ENCODE measurements at places on chromosomes 3 and 15. TPM values are rescaled to one million over a fixed set of nuclear protein-coding genes. Genes with fewer than 3 reads are reported as not detected.

SLC28A1 gene
- total RNA-seq: not detected

GALNT15 gene
- total RNA-seq: not detected

MST1R gene
- total RNA-seq: 1.9 TPM

ATP13A4 gene
- not detected for total RNA-seq

CSPG4 gene
- total RNA-seq: 132 TPM

PODXL2 gene
- total RNA-seq: 29.6 TPM

MOBP gene
- total RNA-seq: not detected

GPR176 gene
- 60.0 TPM for total RNA-seq

NR1D2 gene
- total RNA-seq: 35.2 TPM

DNA sequence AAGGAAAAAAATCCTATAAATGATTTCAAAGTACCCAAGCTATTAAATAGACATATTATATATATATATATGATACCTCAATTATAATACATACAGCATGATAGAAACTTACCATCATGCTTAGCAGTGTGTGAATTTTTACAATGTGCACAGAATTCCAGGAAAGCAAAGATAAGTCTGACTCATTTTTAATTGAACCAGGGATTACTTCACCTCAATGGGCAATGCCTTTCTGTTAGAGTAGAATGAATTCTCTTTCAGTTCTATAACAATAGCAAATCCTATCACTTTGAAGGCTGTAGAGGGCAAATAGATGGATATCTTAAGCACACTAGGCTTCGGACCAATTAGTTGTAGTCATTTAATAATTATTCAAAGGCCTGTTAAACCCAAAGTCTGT lies 54.8 kb upstream of the P3H2 start:
- DNase-seq: no peak

GRCh38 chr15:36645106-36645505 lies 65.7 kb downstream of the CDIN1 start:
- no peak for DNase-seq

- peak; percentile 91 for DNase-seq
These were observed 208.7 kb upstream of the CDIN1 start for GRCh38 chr15:36370731-36371112.

DNA sequence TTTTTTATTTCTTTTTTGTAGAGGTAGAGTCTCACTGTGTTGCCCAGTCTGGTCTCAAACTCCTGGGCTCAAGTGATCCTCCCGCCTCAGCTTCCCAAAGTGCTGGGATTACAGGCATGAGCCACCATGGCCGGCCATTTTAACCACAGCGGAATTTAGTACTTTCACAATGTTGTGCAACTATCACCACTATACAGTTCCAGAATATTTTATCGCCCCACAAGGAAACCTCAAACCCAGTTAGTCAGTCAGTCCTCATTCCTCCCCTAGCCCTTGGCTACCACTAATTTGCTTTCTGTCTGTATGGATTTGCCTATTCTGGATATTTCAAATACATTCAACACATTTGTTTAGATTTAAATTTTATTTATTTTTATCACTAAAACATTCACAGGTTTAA lies 15.5 kb upstream of the HOMER2 start:
- peak; percentile 27 for DNase-seq

GRCh38 chr3:193848547-193848946 lies 255.5 kb downstream of the OPA1 start:
- DNase-seq: no peak

- DNase-seq: no peak
These were observed 16.2 kb downstream of the CEP152 start for GRCh38 chr15:48794697-48795134.

GRCh38 chr3:156668073-156668763 lies 6.2 kb upstream of the TIPARP start:
- DNase-seq: no peak

DNA sequence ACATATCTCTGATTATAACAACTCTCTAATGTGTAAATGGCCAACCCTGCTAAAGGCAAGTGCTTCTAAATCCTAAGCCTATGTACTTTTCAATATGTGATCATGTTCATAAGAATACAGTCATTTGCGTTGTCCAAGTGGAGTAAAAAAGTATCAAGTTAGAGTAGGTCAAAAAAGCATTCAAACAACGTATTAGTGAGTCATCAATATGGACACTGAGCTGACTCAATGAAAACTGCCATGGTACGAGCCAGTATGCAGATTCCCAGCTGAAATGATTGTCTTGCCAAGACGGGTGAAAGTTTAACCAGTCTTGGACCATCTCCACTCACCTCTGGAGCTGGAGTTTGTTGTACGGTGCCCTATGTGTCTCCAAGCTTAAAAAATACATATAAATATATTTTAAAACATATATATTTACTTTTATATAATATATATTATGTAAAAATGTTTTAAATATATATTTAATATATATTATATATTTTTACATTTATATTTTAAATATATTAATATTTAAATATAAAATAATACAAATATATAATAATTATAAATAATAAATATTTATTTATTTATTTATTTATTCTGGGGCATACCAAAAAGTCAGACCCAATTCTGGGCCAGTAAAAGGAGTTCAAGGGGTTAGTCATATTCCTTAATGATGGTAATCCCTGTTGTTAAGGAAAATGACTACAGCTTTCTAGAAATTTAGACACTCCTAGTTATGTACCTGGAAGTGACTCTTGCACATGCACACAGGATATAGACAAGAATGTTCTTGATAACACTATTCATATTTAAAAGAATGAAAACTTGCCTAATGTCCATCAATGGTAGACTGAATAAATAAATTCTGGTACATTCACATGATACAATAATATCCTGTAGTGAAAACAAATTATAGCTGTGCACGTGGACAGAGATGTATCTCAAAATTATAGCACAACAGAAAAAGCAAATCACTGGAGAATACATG lies 27.2 kb downstream of the PLSCR4 start:
- no peak for DNase-seq

- peak; percentile 55 for DNase-seq
These were observed 10.1 kb downstream of the SLC51B start for GRCh38 chr15:65055201-65055870.

GRCh38 chr3:38115645-38116427 lies 21.1 kb downstream of the ACAA1 start:
- no peak for DNase-seq

GRCh38 chr15:62297522-62297921 lies 132.4 kb upstream of the C2CD4B start:
- no peak for DNase-seq

DNA sequence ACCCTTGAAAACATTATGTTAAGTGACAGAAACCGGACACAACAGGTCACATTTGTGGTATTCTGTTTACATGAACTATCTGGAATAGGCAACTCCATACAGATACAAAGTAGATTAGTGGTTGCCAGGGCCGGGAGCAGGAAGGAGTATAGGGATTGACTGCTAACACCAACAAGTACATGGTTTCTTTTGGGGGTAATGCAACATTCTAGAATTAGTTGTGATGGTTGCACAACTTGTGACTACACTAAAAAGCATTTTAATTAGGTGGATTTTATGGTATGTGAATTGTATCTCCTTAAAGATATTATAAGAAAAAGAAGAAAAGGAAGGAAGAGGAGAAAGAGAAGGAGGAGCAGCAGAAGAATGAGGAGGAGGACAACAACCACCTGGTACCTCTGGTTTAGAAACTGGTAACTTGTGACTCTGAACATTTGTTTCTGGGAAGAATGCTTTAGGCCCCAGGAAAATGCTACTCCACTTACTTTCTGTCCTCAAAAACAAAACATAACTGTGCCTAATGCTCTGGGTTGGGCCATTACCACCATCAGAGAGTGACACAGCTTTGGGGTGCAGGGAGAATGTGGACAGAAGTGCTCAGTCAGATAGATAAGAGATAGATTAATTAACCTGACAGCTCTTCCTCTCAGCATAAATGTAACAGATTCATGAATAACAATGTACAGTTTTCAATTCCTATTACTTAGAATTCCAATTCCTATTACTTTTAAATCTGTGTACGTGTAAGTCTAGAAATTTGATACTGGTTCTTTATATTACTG lies 20.3 kb downstream of the SETMAR start:
- DNase-seq: no peak

- DNase-seq: peak; percentile 84
These were observed 26.6 kb downstream of the DIPK2A start for GRCh38 chr3:143998266-143998665.

DNA sequence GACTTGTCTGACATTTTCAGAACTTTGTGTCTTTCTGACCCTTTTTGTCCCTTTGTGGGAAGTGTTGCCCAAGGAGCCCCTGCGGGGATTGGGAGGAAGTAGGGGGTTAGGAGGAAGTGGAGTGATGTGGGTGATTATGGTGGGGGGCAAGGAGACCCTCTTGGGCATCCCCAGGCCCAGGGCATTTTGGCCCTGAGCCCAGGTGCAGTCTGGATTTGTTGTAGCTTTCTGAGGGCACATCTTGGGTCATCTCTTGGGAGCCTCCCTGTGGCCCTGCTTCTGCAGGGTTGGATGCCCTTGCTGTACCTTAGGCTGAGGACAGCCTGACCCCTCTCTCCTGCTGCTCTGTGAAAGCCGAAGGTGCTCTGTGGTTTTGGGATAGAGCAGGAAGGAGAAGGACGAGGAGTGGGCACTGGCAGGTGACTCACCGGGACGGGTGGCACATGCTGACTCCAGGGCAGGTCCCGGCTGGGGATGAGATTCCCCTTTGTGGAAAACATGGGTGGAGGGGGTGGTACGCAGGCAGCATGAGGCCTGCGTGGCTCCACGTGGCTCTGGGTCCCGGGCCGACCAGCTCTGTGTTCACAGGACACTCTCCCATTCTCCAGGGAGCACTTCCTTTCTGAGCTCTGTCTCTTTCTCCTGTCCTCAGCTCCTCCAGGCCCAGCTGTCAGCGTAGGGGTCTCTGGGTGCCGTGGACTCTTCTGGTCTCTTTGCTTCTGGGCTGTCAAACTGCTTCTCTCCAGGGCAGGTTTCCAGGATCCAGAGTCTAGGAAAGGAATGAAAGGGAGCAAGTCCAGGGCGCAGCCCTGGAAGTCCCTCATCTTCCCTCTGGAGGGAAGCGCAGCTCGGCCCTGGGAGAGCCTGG lies 11.8 kb downstream of the CD276 start:
- peak; percentile 33 for DNase-seq

DNA sequence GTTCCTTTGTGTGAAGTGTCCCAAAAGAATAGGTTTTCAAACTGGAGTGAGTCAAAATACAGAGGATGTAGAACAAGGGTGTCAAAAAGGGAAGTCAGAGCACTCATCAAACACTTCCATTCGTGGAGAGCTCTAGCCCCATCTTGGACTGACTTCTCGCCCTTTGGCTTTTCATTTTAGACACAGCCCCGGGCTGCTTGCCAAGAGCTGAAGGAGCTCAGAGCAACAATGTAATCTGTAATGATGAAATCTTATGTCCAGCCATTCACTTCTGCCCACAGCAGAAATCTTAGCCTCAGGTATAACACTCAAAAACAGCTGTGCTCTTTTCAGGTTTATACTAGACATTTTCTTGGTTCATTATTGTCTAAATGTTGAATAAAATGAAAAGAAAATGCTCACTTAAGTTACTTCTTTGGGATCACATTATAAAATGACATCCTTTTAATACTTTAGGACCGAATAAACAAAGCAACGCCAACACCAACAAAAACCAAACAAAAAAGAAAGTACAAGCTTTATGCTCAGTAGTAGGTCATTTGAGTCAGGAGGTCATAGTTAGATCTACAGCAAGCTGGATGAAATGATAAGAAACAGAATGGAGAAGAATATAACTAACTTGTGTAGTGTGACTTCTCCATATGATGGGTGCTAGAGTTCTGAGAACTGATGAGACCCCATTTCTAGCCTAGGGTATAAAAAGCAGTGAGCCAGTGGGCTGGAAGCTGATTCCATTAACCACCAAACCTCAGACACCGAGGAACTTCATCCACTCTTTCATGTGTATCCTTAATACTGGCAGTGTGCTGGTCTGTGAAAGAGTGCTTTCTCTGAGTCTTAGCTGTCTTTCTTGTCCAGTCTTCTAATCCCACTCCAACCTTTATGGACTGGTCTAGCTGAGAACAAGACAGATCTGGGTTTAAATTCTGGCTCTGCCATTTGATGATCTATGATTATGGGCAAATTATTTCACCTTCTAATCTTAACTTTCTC lies 131.8 kb upstream of the SLC7A14 start:
- DNase-seq: no peak

GRCh38 chr15:86876387-86876944 lies 796.8 kb downstream of the AGBL1 start:
- DNase-seq: no peak

GRCh38 chr3:106826791-106827311 lies 550.4 kb upstream of the CCDC54 start:
- DNase-seq: peak; percentile 63

DNA sequence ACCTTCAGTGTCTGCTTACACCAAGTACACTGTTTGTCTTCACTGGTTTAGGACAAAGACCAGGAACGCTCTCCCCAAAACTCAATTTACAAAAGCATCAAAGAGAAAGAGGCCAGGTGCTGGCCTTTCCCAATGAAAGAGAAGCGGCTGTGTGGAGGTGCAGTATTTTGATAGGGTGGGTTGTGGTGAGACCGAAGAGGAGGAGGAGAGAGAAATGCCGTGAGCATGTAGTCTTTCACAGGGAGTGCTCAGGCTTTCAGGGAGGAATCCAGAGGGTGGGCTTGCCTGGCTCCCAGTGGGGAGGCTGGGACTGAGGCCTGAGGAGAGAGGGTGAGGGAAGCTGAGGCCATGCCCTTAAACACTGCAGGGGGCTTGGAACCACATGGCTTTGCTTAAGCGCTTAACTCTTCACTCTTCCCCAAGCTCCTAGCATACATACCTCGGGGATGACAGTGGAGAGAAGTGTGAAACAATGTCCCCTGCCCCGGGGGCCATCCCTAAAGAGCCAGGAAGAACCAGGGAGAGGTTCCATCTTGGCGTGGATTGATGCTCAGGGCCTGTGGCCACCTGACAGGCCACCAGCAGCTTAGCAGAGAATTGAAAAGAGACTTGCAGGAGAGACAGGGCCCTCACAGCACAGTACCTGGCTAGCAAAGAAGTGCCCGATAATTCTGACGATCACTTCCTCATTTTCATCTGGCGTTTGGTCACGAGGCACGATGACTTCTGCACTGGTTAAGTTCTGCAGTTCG lies 60.5 kb downstream of the SENP2 start:
- DNase-seq: no peak

DNA sequence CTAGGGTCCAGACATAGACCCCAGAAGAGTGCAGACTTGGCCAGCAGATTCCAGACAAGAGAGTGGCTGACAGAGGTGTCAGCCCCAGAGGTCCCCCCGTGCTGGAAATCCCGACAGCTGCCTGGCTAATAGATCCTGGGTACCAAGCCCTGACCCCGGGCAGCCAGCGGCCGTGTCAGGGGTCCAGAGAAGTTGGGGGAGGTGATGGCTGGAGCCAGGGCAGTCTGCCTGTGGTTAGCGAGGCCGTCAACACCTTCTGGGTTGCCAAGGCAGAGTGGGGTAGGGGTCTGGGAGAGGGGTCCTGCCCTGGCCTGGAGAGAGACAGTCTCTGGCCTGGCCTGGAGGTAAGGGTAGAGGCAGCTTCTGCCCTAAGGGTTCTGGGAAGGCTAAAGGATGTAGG lies 25.1 kb upstream of the RPL29 start:
- DNase-seq: no peak

DNA sequence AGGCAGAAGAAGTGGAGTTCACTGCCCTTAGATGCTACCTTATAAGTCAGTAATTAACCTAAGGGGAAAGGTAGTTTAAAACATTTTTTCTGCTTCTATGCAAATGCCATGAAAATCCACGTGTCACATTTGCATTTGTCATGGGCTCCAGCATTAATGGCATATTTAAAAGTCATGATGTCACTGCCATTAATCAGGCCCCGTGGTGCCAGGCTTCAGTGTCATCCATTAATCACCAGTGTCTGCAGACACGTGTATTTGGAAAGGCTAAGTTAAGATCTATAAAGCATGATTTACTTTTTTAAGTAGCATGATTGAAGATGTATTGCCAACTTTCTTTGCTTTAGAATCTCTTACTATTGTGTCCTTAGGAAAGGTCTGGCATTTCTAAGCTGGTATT lies 857.8 kb downstream of the TUSC7 start:
- DNase-seq: no peak

Measured in A172 (cell line).